ENCODE measurements at places on chromosomes 4 and X. TPM values are rescaled to one million over a fixed set of nuclear protein-coding genes. Genes with fewer than 3 reads are reported as not detected.

The CLGN gene
- polyA plus RNA-seq = 4.9 TPM

The LYAR gene
- polyA plus RNA-seq = 20.6 TPM

The PCDH19 gene
- polyA plus RNA-seq = 1.8 TPM

The PRSS12 gene
- 47.4 TPM for polyA plus RNA-seq

The CYLC1 gene
- not detected for polyA plus RNA-seq

The MAGEB1 gene
- polyA plus RNA-seq = not detected

The ZFP92 gene
- 0.90 TPM for polyA plus RNA-seq

The TMEM184C gene
- polyA plus RNA-seq = 42.2 TPM

The IRS4 gene
- 0.90 TPM for polyA plus RNA-seq

The NEUROG2 gene
- polyA plus RNA-seq = not detected

The CYSLTR1 gene
- 2.1 TPM for polyA plus RNA-seq

The ATP1B4 gene
- 0.09 TPM for polyA plus RNA-seq

GRCh38 chr4:171813526-171814250 is 484 bp downstream of the GALNTL6 start:
- no peak for DNase-seq

DNA sequence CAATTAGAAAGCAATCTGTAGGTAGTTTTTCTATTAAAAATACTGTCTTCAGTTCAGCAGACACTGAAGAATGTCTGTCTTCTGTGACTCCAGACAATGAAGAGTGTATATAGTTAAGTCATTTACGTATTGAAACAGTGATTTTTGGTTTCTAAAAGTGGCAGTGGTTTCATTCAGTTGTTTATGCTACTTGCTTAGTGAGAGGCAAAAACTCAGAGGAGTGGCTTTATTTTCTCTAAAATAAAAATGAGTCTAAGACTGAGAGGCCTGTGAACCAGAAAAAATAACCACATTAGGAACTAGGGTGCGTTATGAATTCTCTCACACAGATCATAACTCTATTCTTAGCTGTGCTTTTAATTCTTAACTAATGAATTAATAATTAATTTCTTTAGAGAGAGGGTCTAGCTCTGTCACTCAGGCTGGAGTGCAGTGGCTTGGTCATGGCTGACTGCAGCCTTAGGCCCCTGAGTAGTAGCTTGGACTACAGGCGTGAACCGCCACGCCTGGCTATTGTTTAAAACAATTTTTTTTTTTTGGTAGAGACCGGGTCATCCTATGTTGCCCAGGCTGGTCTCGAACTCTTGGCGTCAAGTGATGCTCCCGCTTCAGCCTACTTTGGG is 31.4 kb downstream of the FREM3 start:
- DNase-seq = no peak

- DNase-seq = no peak
These were observed 172.1 kb downstream of the AFF2 start for GRCh38 chrX:148672517-148672916.

DNA sequence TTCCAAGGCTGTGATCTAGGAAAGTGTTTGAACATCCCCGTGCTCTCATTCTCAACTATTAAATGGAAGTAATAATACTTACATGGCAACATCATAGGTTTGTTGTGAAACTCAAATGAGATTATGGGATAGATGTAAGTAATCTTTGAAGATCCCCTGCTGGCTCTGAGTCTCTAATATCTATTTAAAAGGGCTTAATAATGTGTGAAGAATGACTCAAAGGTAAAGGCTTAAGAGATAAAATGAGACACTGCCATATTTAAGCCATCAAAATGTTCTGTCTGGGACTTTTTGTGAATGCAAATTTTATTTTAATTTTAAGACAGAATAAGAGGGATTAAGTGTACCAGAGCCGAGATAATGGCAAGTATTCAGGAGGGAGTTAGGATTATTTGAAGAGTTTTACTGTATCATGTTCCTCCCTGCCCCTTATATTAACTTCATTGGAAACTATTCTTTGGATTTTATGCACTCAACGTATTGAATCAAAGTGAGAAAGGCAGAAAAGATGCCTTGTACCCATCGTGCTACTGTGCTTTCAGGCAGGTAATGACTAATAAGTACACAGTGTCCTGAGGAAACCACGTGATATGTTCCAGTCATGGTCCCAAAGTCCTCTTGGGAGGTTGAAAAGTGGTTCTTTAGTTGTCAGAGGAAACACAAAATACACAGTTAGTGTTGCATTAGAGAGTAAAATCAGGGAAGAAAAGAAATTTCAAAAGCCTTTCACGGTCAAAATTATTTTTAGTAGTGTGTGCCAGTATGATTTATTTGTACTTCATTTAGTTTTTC is 192.4 kb downstream of the RBM46 start:
- DNase-seq = no peak

DNA sequence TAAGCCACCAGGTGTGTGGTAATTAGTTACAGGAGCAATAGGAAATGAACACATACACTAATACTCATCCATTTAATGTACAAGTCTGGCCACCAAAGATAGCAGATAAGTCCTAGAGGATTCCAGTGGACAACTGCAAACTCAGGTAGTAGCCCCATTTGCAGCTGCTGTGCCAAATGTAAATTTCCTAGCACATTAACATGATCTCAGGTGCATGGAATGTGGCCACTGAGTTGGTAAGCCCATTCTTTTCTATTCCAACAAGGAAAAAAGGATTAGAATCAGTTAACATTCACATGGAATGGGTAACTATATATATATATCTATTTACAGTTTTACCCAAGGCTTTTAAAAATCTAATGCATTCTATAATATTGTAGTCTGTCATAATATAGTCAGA is 23.3 kb upstream of the FRAS1 start:
- DNase-seq = no peak

GRCh38 chrX:69100478-69100877 is 64.8 kb downstream of the PJA1 start:
- DNase-seq = no peak

- DNase-seq = no peak
These were observed 21.6 kb downstream of the ADD1 start for GRCh38 chr4:2865196-2865780.

- no peak for DNase-seq
These were observed 124.0 kb upstream of the POF1B start for GRCh38 chrX:85503258-85504158.

GRCh38 chrX:111376897-111377578 is 35.0 kb downstream of the DCX start:
- no peak for DNase-seq

DNA sequence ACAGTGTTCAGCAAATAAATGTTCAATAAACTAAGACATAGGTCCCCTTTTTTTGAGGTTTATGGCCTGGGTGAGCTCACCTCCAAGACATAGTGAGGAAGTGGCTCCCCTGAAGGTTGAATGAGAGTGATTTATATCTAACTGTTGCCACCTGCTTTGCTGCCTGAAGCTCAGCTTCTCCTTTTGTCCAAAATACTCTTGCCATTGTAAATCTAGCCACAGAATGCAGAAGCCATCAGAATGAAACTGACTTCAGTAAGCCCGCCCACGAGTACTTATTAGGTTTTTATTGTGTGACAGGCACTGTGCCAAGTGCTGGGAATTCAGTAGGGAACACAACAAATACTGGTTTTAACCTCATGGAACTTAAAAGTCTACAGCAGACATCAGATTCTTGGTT is 18.0 kb downstream of the SPINK2 start:
- DNase-seq = no peak

GRCh38 chr4:40500781-40501180 is 128.9 kb downstream of the RBM47 start:
- no peak for DNase-seq

DNA sequence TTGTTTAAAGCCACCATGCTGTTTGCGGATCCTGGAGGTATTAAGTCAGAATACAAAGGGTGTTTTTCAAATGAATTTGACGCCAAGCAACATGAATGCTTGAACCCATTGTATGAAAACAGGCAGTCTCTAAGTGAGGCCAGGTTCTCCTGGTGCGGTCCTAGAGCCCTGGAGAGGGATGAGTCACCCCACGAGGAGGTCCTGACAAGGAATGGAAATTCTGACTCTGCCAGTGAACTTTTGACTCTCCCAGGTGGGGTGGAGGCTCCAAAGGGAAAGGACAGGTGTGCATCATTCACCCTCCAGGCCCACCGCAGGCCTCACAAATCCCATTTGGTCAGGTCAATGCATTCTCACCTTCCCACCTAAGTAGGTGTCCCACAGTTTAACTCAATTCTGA is 1.5 kb downstream of the TRIM2 start:
- no peak for DNase-seq

DNA sequence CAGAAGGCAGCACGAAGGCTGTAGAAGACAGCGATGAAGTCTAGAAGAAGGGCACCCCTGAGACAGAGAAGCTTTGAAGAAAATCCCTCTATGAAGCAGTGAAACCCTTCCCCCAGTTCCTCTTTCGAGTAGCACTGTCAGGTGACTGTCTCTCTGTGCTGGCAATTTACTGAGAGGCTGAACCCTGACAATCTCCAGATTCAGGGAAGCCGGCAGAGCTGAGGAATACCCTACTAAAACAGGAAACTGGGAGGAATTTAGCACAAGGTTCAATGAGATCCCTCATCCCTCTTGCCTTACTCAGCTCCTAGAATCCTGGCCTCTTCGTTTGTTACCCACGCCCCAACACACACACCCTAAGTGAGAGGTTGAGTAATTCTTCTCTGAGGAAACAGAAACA is 239.7 kb upstream of the NOCT start:
- DNase-seq = no peak

DNA sequence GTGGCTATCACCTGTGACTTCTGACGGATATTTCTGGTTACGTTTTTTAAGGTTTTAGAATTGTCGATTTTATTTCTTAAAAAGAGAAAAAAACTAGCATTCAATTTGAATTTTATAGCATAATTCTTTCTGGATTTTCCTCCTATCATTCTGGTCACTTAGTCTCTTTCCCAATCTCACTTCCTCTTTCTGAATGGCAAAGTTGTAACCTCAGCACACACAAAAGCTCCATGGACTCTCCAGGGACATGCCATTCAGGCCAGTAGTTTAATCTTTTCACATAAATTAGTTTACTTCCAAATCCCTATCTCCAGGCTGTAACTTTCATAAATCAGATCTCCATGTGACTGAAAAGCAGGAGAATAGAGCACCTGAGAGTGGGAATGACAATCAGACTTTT is 110.7 kb downstream of the ARAP2 start:
- DNase-seq = no peak

DNA sequence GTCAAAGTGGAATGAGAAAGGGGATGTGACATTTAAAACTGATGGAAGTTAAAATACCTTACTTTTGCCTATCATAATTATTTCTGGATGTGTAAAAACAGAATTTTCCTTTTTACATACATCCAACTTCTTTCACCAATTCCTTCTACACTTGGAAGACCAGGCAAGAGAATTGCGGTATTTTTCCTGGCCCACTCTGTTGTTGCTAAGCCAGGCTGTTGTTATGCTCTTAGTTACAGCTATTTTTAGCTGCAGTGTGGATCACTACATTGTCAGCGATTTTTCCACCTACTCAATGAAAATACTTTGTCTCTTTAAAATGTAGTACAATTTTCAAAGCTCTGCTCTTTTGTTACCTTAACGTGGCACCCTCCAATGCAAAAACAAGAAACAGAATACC is 43.4 kb downstream of the NKX6-1 start:
- DNase-seq = no peak

- DNase-seq = no peak
These were observed 39.9 kb downstream of the SLC9A6 start for GRCh38 chrX:136025091-136025490.

DNA sequence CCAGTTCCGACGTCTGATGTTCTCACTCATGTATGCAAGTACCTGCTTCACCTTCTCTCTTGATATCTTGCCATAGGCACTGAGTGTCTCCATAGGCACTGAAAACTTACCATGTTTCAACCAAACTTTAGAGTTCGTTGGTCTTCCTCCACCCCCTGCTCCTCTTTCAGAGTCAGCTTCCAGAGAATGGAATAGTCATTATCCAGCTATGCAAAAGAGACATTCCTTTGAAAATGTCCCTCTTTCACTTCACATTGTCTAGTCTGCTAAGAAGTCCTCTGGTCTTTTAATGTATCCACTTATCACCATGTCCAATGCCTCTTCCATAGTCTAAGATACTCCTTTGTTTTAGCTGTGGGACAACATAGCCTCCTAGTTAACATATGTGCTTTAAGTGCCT is 566.0 kb upstream of the TENM3 start:
- DNase-seq = no peak

DNA sequence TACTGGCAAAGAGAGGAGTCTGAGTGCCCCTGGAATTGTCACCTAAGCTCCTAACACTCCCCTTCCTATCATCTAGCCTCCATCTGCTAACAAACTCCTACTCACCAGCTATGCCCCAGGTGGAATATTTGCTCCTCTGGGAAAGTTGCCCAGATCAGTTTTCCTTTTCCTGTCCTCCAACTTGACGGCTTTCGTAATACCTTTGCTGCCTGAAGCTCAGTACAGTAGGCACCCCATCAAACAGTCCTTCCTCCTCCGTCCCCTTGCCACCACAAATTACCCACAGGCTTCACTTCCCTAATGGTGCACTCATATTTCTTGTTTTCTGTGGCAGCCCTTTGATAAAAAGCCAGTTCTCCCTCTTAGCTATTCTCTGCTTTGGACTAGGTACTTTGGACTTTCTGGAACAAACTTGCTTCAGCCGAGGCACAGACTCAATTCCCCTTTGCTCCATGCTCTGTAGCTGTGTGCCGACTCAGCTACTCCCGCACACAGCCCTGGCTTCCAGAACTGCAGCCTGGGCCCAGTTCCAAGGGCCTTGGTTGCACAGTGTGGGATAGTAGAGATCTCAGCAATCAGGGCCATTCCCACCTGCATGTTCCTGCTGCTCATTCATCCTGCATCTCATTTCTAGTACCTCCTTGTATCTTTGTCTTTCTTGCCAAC is 605.1 kb downstream of the BCOR start:
- no peak for DNase-seq

- DNase-seq = no peak
These were observed 181.4 kb downstream of the AMELX start for GRCh38 chrX:11474576-11474975.

DNA sequence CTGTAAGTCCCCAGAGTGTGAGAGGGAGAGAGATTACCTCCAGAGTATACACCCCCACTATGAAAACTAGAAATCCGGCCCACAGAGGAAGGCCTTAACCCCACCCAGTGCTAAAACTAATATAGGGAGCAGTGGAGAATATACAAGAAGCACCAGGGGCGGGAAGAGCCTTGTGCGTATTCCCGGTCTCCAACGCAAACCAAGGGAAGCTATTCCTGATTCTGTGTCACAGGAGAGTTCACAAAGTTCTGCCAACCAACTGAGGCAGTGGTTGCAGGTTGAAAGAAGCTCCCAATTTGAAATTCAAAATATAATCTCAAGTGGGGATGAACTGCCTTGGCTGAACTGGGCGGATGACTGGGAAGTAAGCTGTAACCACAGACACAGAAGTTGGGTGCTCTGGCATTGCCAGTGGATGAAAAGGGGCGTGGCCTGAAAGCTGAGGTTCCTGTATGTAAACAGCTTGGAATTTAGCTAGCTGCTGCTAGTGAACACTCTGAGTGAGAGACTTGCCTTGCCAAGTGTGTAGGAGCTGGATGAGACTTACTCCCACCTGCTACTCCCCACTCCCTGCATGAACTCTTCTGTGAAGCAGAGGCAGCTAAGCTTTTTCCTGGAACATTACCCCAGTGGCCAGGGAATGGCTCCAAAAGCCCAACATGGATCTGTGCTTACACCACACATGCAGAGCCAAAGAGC is 32.7 kb downstream of the ELF2 start:
- DNase-seq = no peak

GRCh38 chrX:10048076-10048475 is 80.9 kb downstream of the CLDN34 start:
- DNase-seq = no peak

GRCh38 chrX:137427816-137428215 is 138.1 kb upstream of the ZIC3 start:
- DNase-seq = no peak

- DNase-seq = no peak
These were observed 143.7 kb upstream of the PABPC4L start for GRCh38 chr4:134345244-134345643.
